ENCODE measurements at places on chromosomes 1 and 21. TPM values are rescaled to one million over a fixed set of nuclear protein-coding genes. Genes with fewer than 3 reads are reported as not detected.

HENMT1 gene
- total RNA-seq = 3.0 TPM

PRAMEF12 gene
- total RNA-seq = not detected

CD34 gene
- under 0.01 TPM for total RNA-seq

GRCh38 chr1:14136881-14137280 lies 436.9 kb downstream of the PRDM2 start:
- no peaks in the 10 kb centered on the region for H3K4me1 ChIP-seq
- no peak overlapping the region for H3K27ac ChIP-seq
- H3K4me3 ChIP-seq = no peak overlapping the region
- H3K36me3 ChIP-seq = no peaks in the 10 kb centered on the region
- no peak for DNase-seq

DNA sequence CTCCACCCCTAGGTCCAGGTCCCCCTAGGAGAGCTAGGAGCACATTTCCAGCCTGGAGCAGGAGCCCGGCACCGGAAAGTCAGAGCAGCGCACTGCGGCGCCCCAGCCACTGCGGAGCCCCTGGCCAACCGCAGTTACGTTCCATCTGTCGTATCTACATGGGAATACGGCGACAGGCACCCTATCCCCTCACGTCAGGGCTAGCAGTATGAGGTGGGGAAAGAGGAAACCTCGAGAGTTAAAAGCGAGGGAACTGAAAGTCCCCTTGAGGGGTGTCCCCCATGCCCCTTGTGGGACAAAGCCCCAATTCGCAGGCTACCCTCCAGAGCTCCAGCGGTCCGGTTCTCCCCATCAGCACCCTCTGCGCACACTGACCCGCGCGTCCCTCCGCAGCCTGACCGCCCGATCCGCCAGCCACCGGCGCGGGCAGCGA lies 995 bp downstream of the COLGALT2 start:
- no peaks in the 10 kb centered on the region for H3K4me1 ChIP-seq
- peak; percentile 28 for DNase-seq
- H3K36me3 ChIP-seq = no peaks in the 10 kb centered on the region
- H3K4me3 ChIP-seq = peak overlapping the region; percentile 57
- H3K27me3 ChIP-seq = no peaks in the 10 kb centered on the region
